ENCODE measurements at places on chromosomes 12 and 14. TPM values are rescaled to one million over a fixed set of nuclear protein-coding genes. Genes with fewer than 3 reads are reported as not detected.

- DNase-seq, result no peak
Observed at GRCh38 chr14:67990576-67990975, 171.0 kb downstream of the RAD51B start.

GRCh38 chr14:72904840-72905561 is 11.1 kb upstream of the DPF3 start:
- peak; percentile 46 for DNase-seq

- DNase-seq, result no peak
Observed at GRCh38 chr12:40198601-40199000, 26.2 kb upstream of the LRRK2 start.

- DNase-seq, result no peak
Observed at GRCh38 chr12:132305991-132306884, 23.2 kb downstream of the GALNT9 start.

The DGKA gene
- 17.4 TPM for polyA plus RNA-seq

GRCh38 chr14:64203366-64204006 is 90.7 kb downstream of the ESR2 start:
- DNase-seq, result no peak

DNA sequence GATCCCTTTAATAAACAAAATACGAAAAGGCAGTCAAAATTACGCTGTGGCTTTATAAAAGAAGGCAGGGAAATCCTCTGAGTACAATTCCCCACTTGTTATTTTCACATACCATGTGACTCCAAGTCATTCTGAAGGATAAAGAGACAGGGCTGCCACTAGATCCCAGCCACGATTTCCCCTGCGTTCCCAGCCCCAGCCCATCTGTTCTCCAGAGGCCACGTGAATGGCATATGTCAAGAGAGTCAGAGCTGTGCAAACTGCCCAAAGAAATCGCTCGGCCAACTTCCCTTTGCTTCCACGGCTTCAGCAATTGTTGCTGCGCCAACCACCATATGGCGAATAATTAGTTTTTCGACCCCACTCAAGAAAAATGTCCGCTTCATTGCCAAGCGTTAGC is 161.3 kb downstream of the C12orf42 start:
- DNase-seq, result no peak

DNA sequence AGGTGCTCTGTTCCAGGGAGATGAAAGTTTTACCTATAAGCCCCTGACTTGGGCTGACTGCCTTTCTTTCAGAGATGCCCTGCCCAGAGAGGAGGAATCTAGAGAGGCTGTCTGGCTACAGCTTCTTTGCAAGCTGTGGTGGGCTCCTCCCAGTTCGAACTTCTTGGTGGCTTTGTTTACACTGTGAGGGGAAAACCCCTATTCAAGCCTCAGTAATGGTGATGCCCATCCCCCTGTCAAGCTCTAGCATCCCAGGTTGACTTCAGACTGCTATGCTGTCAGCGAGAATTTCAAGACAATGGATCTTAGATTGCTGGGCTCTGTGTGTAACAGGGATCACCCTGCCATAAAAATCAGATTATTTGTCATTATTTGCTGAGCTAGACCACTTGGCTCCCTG is 377.6 kb downstream of the FLRT2 start:
- no peak for DNase-seq

The SYNDIG1L gene
- 0.10 TPM for polyA plus RNA-seq

- peak; percentile 82 for DNase-seq
Observed at GRCh38 chr12:5264006-5264405, 167.9 kb upstream of the NTF3 start.

The LRFN5 gene
- polyA plus RNA-seq, result 2.3 TPM

- DNase-seq, result peak; percentile 86
Observed at GRCh38 chr12:71162832-71163763, 5.3 kb upstream of the TSPAN8 start.

DNA sequence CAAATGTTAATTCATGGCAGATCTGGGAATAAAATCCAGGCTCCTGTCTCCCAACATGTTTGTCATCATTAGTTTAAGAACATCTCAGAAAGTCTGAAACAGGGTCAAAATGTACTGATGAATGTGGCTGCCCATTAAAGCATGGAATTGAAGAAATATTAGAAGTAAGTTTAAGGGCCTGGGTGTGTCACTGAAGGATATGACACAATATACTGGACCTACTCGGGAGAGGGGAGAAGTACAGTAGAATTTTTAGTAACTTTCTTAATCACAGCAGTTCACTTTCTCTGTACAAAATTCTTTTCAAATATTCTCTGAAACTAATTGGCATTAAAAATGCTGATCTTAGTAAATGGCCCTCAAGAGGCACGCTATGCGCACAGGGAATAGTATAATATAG is 185.5 kb downstream of the ETV6 start:
- no peak for DNase-seq

- DNase-seq, result no peak
Observed at GRCh38 chr12:25984759-25985158, 26.3 kb downstream of the RASSF8 start.

All from large intestine (tissue), 12 donors.